ENCODE measurements at places on chromosomes 16 and 17. TPM values are rescaled to one million over a fixed set of nuclear protein-coding genes. Genes with fewer than 3 reads are reported as not detected.

DNA sequence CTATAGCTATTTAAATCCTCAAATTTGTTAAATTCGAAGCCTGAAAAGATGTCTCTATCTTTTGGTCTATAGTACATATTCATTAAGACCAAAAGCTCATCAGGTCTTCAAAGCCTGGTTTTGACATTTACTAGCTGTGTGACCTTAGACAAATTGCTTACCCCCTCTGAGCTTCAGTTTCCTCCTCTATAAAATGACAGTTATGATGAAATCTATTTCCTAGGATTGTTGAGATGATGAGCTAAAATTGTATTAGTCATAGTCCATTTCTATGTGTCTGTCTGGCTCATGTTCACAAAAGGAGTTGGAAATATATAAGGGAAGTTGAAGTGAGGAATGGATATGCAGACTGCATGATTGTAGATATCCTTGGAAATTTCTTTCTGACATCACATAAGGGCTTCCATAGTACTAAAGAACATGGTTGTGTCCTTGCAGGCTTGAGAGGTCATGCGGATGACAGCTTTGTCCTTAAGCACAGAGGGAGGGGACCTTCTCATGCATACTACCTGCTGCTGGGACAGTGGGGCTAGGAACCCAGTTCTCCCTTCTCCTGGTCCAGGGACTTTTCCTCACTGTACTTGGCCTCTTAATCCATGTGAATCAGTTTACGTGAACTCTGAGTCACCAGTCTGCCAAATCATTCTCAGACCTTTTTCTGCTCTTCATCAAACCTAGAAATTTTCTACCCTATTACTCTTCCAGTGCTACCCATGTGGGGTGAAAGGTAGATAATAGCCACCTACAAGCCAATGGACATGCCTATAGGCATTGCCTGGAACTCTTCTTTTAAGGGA lies 487.5 kb upstream of the SALL1 start:
- no peak for DNase-seq

- peak; percentile 61 for DNase-seq
Measured at GRCh38 chr16:711548-712320, 3.2 kb upstream of the METRN start.

DNA sequence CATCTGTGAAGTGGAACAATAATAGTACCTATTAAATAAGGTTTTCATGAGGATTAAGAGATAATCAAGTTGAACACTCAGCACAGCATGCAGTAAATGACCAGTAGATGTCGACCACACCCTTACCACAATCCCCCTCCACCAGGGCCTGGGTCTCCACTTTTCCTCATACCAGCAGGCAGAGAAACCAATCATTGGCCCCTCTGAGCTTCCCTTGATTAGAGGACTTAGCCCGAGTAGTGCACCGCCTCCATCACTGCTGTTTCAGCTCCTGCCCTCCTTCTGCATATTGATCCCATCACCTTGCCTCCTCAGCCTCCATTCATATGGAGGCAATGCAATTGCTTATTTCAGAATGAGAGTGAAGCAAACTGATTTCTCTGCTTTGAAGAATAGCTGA lies 96.5 kb upstream of the CDH11 start:
- no peak for DNase-seq

DNA sequence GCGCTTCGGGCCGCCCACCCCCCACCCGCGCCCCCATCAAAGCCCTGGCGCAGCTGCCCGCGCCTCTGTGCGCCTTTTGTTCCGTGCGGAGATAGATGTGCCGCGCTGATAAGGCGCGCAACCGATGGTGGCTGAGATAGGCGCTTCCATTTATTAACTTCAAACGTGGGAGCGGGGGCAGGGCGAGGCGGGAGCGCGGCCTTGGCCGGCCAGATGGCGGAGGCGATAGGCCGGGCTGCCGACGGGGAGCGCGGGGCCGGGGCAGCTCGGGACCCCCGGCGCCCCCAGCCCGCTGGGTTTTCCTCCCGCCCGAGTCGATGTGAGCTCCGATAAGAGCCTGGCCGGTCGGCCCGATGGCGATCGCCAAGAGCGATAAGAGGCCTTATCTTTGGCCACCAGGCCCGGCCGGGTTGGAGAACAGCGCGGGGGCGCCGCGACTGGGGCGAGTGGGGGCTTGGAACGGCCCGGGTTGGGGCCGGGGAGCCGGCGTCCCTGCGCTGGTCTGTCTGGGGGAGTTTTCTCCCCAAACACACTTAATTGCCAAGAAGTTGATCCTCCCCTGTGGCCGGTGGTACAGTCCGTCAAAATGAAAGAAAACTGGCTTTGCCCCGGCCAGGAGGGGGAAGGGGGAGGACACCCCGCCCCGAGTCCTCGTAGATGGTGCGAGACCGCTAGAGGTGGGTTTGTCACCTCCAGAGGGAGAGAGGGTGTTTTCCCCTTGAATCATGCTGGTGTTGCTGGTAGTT lies 2.7 kb downstream of the ZFPM1 start:
- peak; percentile 64 for DNase-seq

- no peak for DNase-seq
Measured at GRCh38 chr16:54055864-54056263, 230.7 kb downstream of the IRX3 start.

CA10 gene
- polyA plus RNA-seq, result not detected

POLG2 gene
- polyA plus RNA-seq, result 5.8 TPM

PPP1R1B gene
- 266 TPM for polyA plus RNA-seq

CCL23 gene
- polyA plus RNA-seq, result 22.9 TPM

SNN gene
- polyA plus RNA-seq, result 15.7 TPM

Data from small intestine (tissue), 16 donors.